ENCODE measurements at places on chromosomes 5 and 9.

- no peak for DNase-seq
These were observed 346 bp downstream of the ATOX1 start for GRCh38 chr5:151758141-151758429.

DNA sequence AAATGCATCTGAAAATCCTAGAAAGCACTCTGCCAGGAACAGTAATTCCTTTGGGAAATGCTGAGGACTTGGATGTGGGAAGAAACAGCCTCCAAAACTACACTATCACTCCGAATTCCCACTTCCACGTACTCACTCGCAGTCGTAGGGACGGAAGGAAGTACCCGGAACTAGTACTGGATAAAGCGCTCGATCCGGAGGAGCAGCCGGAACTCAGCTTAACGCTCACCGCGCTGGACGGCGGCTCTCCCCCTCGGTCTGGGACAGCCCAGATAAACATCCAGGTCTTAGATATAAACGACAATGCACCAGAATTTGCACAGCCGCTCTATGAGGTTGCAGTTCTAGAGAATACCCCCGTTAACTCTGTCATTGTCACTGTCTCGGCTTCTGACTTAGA, 786 bp downstream of the PCDHB3 start:
- DNase-seq, result no peak

DNA sequence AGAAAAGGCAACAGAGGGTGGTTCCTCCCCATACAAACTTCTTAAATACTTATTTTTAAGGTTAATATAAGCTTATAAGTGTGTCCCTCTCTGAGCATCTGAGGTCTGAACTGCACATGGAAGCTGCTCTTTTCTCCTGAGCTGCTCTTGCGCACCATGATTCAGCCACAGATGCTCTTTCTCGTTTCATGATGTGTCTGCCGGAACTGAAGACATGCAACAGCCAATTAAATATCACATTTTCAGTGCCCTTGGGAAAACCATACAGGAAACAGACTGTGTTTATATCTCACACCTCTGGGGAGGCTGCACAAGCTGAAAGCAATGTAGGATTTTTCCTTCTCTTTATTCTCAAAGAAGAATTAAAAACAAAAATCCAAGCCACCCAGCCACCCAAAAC, 96.8 kb upstream of the NREP start:
- no peak for DNase-seq

GRCh38 chr5:149015126-149015525, 47.7 kb downstream of the SH3TC2 start:
- no peak for DNase-seq

DNA sequence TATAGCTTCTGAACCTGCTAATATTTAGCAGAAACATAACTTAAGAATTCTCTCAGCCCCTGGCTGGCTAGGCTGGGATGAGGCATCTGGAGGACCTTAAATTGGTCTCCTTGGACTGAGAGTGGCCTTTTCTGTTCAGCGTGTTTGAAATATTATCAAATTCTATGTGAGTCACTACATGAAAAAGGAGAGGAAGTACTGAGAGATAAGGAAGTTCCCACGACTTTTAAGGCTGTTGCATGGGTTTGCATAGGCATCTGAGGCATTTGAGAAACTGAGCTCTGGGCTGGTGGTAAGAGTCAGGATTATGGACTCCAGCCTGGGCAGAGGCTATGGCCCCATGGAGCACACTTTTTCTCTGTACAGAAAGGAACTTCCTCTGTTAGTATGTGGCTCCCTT, 816.2 kb upstream of the GRAMD2B start:
- DNase-seq, result no peak

DNA sequence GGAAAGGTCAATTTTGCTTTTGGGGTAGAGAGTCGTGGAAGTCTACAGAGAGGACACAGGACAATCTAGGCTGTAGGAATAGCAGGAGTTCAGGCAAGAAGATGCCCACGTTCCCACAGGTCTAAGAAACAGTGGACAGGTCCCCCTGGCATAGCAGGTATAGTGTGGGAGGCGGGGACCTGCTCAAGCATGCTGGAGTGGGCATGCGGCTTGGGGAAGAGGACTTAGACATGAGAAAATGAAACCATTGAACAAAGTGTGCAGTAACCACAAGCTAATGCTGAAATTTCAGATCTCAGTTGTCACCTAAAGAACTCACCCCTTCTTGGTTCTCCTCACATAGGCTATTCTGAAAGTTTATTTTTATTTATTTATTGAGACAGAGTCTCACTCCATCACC, 142.8 kb upstream of the EFNA5 start:
- no peak for DNase-seq

DNA sequence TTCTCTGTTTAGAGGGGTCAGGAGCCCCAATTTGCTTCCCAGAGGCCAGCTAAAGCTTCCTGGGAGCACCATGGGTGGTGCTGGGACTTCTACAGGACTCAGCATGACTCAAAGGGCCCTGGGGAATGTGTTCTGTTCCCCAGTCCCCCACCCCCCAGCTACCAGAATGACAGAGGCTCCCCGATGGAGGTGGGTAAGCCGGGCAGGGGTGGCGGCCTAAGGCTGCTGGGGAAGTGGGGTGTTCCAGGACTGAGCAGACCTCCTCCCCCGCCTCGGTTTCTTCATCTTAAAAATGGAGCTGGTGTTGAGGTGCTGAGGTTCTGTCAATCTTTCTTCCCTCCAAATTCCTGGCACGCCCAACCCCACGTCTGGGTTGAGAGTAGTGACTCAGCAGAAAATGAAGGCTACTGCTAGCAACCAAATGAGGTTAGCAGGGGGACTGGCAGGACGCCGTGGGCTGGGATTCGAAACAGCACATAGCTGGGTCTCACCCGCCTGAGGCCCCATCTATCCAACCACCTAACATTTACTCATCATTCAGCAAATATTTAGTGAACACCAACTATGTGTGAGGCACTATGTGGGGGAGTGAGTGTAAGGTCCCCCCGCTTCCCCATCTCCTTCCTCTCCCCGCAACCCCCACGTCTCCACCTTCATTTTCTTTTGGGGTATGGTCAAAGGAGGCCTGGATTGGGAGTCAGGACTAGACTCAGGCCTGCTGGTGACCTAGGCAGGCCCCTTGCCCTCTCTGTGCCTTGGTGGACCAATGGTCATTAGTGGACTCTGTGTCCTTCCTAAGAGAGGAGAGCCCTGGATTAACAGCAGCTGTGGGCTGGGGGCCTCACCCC, 50.2 kb downstream of the C9orf50 start:
- no peak for DNase-seq

Data from SW 1271 (cell line).